Brain microvascular endothelial cell (primary cell): ENCODE measurements at places on chromosomes 11 and 22.

DNA sequence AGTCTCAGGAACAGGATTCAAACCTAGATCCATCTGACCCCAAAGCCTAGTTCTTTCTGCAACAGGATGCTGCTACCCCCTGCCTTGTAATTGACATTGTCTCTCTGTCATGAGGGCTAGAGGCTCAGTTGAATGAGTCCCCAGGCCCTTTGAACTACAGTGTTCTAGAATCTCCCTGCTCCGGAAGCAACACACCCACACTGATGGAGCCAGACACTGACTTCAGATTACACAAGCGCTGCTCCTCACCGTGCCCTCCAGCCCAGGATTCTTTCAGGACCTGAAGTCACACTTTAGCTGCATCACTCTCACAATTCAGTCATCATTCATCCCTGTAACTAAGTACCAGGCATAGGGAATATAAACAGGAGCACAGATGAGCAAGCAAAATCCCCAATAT is 69.6 kb downstream of the RAB30 start:
- DNase-seq = peak; percentile 68

DNA sequence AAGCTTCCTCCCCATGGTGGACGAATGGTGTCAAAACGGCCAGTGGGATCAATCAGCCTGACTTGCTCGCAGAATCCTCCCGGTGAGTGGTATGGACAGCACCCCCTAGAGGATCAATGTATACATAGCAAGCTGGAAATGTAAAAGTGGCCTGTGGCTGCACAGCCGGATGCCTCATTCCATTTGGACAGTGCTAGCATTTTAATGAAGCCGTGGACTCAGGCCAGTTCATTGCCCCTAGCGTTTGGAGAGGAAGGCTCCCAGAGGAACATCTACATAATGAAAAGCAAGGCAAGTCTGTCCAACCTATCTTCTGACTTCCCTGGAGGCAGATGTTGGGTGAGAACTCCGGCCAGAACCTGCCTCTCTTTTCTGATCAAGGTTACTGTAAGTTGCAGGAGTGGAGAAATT is 942.3 kb downstream of the NTM start:
- peak; percentile 50 for DNase-seq

- DNase-seq = peak; percentile 37
Measured at GRCh38 chr11:64844330-64845128, at the start of gene CDC42BPG. TSS of gene CDC42BPG (minus strand) at chr11:64844653. CDS start at chr11:64844569, 84 bp downstream.

GRCh38 chr11:64558869-64559268 is 32.2 kb upstream of the SLC22A12 start:
- no peak for DNase-seq

GRCh38 chr11:107679255-107680024 is 32.4 kb downstream of the SLN start:
- DNase-seq = no peak

DNA sequence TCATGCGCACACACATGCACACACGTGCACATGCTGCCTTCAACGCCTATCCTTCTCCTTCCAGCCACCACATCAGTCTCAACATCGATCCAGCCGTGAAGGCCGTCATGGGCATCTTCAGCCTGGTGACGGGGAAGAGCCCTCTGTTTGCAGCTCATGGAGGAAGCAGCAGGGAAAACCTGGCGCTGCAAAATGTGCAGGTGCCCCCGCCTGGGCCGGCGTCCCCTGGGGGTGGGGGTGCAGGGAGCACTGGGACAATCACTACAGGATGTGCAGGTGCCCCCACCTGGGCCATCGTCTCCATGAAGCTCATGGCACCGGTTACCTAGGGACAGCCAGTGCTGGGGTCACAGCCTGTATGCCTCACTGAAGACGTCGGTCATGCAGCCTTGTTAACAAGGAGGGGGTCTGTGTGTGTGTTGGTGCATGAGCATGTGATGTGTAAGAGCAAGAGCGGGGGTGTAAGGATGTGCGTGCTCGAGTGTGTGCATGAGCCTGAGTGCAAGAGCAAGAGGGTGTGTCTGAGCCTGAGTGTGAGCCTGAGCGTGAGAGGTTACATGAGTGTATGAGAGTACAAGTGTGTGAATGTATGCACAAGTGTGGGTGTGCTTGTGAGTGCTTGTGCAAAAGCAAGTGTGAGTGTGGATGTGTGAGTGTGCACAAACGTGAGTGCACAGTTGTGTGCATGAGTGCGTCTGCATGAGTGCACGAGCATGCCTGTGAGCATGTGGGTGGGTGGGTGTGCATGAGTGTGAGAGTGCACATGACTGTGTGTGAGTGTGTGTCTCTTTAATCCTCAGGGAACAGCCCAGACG is 31.5 kb downstream of the NADSYN1 start:
- no peak for DNase-seq

- DNase-seq = no peak
Measured at GRCh38 chr11:80473562-80473961, 1032.7 kb upstream of the TENM4 start.

DNA sequence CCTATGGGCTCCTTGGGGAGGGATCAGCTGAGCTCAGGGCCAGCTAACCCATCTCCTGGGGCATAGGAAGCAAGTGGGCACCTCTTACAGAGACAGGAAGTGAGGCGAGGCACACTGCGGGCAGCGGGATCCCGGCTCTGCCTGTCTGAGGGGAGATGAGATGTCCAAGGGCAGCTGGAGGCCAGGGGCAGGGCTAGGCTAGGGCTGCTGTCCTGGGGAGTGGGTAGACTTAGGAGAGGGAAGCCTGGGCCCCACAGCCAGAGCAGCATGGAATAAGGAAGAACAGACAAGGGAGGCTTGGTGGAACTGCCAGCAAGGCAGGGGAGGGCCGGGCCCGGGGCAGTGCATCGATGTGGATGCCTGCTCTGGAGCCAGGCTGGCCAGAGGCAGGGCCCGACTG is 76.3 kb downstream of the MORC2 start:
- no peak for DNase-seq

DNA sequence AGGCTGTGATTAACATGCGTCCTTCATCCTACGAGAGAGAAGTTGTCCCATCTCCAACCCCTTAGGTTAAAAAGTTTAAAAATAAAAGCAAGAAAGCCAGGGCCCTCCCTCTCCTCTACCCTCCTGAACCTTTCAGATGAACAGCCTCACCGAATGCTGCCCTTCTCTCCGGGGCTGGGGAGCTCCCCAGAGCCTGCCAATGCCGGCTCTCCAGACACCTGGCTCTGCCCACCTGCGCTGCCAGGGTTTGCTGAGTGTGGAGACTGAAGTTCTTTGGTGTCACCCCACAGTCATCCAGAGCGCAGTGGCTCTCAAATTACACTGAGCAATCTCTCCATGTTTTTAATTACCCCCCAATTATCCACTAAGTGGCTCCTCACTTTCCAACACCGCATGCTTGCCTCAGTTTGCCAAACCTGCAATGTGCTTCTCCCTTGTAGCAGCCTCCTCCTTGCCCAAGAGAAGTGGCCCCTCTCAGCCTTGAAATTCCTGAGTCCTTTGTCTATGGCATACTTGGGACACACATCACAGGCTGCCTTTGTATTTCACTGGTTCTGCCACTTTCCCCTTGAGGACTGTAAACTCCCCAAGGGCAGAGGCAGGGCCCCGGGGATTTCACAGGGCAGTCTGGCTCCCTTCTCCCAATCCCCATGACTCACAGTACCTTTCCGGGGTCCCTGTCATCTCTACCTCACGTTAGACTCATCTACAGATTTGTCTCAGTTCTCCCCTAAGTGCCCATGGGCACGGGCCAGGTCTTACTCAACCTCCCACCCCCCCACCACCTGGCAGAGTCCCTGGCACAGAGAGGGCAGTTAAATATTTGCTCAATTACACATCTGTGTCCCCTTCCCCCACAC is 2.0 kb downstream of the MYH9 start:
- DNase-seq = no peak

GRCh38 chr22:46730568-46731245 is 7.3 kb downstream of the CERK start:
- DNase-seq = no peak

- no peak for DNase-seq
Measured at GRCh38 chr11:73191151-73191550, 26.9 kb upstream of the P2RY2 start.

DNA sequence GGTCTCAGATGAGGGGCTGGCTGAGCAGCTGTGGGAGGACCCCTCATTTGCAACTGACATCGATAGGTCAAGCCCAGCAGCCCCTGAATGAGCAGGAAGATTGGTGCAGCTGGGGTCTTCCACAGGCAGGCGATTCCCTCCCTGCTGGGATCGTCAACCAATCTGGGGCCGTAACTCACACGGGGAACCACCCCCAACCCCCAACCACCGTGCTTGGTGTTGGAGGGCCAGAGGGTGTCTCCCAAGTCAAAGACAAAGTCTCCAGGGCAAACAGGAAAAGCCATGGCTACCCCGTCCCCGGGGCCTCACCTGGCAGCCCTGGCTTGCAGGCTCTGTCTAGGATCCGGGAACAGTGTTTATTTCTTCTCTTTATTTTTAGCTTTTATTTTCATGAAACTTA is 26.9 kb upstream of the SCUBE1 start:
- DNase-seq = no peak

GRCh38 chr11:121488170-121488569 is 35.4 kb upstream of the SORL1-AS1 start:
- DNase-seq = no peak

- no peak for DNase-seq
Measured at GRCh38 chr11:73931951-73932350, 18.9 kb upstream of the DNAJB13 start.

GRCh38 chr11:68081691-68082090 is 39.5 kb downstream of the CHKA start:
- no peak for DNase-seq

GRCh38 chr11:134522782-134523570 is 110.9 kb upstream of the B3GAT1 start:
- DNase-seq = no peak

DNA sequence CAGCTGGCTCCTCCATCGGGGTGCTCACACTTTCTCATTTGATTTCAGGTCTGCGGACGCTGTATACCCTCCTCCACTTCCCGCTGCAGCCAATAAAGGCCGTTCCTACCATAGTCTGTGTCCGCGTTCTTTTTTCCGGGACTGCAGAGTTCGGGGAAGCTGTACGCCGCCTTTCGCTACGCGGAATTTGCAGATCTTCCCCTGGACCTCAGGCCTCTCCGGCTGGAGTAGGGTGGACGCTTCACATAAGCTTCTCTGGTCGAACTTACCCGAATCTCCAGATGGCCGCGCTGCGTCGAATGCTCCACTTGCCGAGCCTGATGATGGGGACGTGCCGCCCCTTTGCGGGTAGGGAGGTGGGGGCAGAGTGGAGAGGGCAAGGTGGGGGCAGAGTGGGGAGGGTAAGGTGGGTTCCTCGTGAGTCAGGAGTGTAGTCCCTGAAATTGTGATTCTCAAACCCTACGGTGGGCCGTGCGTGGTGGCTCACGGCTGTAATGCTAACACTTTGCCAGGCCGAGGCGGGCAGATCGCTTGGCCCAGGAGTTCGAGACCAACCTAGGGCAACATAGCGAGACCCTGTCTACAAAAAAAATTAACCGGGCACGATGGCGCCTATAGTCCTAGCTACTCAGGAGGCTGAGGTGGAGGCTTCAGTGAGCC is 617 bp downstream of the CSKMT start:
- DNase-seq = peak; percentile 52

- no peak for DNase-seq
Measured at GRCh38 chr11:64877390-64878222, 815 bp downstream of the EHD1 start.

- DNase-seq = no peak
Measured at GRCh38 chr11:34648036-34648435, 27.1 kb downstream of the EHF start.

DNA sequence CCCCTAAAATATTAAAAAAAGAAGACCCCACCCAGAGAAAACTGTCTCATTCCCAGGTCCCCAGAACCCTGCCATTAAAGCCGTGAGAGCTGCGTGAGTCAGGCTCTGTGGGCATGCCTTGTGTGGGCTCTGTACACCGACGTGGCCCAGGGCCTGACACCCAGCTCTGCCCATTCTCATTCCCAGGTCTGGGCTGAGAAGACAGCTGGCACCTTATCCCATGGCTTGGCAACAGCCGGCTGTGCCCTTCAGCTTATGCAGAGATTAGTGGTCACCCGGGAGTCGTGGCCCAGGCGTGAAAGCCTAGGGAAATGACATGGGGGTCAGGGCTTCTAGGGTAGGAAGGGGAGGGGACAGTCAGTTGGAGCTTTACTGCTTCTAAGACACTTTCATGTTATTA is 31.9 kb downstream of the OTOG start:
- no peak for DNase-seq

- DNase-seq = peak; percentile 88
Measured at GRCh38 chr11:5600374-5600851, 4.0 kb downstream of the TRIM6 start.

DNA sequence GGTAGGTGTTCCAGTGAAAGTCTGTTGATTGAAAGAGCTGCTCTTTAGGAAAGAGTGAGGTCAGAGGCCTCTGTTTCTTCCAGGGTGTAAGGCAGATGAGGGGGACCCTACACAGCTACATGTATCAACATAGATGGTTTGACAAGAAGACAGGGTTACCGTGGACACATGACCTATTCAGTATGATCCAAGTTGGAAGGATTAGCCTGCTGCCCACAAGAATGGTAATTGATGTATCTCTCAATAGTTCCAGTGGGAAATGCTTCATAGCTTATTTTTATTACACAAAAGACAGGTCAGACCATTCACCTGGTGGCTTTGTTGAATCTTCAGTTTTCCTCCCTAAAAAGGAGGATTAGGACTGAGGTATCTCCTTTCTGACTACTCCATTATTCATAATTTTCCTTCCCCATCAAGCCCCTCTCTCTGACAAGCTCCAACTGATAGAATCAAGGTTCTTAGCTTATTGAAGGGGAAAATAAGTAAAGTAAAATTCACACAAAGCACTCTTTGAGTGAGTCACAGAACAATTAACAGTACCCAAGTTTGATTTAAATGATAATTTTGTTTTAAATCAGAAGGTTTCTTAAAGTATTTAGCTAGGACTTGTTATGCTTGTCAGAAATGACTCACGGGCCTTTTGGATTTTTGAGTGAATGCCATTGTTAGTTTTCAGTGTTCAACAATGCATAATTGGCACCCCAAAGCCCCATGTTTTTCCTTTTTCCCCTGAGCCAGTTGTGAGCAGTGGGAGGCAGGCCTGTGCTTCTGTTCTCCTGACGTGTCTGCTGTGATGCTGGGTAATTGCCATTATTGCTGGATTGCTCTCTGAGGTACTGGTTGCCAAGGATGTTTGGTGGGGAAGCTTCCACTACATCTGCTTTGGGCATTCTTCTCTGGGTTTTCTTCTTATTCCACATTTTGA is 373.2 kb downstream of the DDX10 start:
- peak; percentile 49 for DNase-seq

DNA sequence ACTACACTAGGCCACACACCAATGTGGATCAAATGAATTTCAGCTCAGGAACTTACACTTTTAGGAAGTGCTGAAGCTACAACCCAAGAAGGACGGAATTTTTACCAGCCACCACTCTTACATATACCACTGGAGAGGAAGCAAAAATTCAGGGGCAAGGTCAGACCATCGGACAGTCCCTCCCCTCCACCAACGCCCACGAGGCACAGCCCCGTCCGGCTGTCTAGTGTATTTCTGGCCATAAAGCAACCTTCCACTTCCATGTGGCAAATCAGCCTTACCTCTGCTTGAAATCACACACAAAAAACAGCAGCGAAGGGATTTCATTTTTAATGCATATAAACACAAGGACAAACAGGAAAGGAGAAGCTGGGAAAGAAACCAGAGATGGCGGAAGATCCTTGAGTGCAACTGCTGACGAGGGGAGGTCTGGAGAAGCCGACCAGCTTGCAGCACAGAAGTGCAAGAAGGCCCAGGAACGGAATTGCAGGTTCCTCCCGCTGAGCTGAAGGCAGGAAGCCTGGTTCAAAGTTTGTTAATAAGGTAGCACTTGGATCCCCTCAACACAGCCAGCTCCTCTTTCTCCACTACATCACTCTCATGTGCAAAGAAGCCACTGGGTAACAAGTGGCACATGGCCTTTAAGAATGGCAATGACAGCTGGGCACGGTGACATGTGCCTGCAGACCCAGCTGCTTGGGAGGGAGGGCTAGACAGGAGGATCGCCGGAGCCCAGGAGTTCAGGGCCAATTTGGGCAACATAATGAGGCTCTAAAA is 71.5 kb downstream of the SHANK2 start:
- no peak for DNase-seq
